ENCODE measurements at places on chromosomes 5 and 9.

- DNase-seq, result no peak
Observed at GRCh38 chr9:37936376-37936775, 32.4 kb upstream of the SLC25A51 start.

- no peak for DNase-seq
Observed at GRCh38 chr5:6736524-6737042, 23.4 kb downstream of the TENT4A start.

DNA sequence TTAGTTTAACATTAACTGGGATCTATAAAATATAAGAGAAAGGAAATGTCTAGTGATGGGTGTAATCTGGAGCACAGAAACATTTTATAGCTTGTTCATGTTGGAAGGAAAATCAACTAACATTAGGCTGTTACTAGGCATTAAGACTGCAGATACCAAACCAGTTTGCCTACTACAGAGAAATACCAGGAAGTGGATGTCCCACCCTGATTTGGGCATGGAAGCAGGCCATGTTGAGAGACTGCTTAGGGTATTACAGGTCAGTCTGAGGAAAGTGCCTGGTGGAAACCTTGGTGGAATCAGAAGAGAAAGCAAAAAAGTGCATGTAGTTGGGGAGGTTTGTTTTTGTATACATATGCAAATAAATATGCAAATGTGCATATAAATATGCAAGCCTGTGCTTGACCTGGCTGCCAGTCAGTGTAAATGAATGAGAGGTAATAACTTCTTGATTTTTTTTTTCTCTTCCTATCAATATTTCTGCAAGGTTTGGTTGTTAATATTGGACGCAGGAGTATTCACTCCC, 9.6 kb upstream of the CCDC112 start:
- no peak for DNase-seq

DNA sequence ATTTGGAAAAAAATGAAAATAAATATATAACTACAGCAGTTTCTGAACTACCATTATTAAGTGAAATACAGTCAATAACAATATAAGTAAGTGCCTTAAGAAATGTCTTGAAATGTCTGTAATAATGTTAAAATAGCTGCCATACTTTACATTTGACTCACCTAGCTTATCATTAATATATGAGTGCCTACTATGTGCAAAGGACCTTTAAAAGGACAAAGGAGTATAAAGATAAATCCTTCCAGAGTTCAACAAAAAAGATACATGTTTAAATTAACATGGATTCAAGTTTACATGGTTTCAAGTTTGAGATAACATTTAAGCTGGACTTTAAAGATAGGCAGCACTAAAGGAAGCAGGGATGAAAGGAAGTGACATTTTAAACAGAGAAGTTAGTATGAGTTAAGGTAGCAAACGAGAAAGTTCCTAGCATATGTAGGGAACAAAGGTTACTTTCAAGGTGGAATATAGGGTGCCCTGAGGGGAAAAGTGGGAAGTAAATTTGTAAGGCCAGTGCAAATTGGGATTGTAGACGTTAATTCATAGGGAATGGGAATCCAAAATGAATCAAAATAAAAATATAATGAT, 8.9 kb downstream of the ITGA1 start:
- no peak for DNase-seq

GRCh38 chr9:83423815-83424707, 114.1 kb downstream of the FRMD3 start:
- DNase-seq, result no peak

GRCh38 chr5:181197326-181197951, 7.6 kb downstream of the TRIM7 start:
- DNase-seq, result no peak

DNA sequence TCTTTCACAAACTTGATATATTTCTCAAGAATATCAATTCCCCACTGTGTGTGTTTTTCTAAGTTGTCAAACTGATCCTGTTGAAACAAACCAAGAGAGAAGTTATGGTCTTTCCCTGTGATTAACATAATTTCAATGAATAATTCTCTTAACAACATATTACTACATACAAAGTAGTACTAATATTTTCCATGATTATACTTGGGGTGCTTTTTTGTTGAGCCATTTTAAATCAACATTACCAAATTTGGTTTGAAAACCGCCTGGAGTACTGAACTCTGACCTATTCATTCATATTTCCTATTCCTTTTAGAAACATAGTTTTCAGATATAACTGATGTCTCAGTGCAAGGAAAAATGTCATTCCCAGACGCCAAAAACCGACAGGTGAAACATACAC, 48.1 kb downstream of the FNBP1 start:
- DNase-seq, result no peak

DNA sequence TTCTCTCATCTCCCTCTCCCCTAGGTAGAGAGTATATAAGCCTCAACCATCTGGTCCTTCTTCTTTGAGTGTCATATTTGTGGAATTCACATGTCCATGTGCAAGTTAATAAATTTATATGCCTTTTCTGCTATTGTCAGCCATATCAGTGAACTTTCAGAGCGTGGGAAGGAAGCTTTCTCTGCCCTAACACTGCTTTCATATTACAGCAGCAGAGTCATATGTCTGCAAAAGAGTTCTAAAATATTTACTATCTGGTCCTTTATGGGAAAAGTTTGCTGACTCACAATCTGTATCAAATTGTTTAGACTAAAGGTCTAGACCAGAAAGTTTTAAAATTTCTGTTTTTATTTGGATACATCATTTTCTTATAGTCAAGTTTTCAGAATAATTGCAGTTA, 669.0 kb downstream of the LRRC70 start:
- no peak for DNase-seq

DNA sequence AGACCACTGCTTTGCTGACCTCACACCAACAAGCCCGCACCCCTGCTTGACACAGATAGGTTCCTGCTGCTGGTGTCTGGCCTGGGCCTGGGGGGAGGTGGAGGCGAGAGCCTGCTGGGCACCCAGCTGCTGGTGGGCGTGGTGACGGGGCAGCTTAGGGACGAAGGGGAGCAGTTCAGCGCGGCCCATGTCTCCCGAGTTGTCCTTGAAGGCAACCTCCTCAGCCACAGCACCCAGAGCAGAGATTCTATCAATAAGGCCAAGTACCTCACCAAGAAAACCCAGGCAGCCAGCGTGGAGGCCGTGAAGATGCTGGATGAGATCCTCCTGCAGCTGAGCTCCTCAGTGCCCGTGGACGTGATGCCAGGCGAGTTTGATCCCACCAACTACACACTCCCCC, 313.3 kb downstream of the NR2F1-AS1 start:
- no peak for DNase-seq

- no peak for DNase-seq
Observed at GRCh38 chr5:8826508-8826907, 719.4 kb downstream of the SEMA5A start.

DNA sequence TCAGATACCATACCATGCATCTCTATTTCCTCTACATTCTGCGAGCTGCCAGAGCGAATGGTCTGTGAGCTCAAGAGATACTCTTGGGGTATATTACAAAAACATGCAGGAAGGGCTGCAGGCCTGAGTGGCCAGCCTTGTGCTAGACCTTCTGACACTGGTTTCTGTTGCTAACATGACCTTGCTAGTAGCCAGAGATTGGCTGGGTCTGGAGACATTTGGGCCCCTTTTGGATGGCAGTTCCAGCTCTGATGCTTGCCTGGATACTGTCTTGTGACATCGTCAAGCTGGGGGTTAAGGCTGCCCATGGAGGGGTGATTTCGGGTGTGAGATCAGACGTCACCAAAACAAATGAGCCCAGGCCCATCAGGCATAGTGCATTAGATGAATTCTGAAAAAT, 56.1 kb upstream of the FSTL4 start:
- DNase-seq, result no peak

- DNase-seq, result no peak
Observed at GRCh38 chr5:51043745-51044144, 339.5 kb upstream of the ISL1 start.

- no peak for DNase-seq
Observed at GRCh38 chr9:18928711-18929110, 104.3 kb downstream of the SAXO1 start.

DNA sequence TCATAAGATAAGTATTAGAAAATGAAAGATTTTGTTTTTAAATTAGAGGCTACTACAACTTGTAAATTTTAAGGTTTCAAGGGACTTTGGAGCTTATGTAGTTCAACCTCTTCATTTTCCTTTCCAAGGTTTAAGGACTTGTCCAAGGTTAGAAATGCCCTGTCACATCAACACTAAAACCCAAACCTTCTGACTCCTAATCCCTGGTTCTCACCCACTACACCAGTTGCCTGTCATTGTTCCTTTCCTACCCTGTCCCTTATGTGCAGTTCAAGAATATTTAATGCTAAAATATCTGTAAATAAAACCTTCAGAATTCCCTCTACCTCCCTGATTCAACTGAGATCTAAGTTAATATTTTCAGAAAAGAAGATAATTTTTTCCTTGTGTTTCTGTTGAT, 206.4 kb downstream of the NFIB start:
- no peak for DNase-seq

Data from coronary artery (tissue), 2 donors.